NCI-H187 (cell line): ENCODE measurements at places on chromosomes 7 and 10.

- no peak for DNase-seq
Observed at GRCh38 chr7:105811189-105811847, 65.1 kb downstream of the ATXN7L1 start.

GRCh38 chr7:158355456-158356065, 232.1 kb downstream of the PTPRN2 start:
- DNase-seq: no peak

DNA sequence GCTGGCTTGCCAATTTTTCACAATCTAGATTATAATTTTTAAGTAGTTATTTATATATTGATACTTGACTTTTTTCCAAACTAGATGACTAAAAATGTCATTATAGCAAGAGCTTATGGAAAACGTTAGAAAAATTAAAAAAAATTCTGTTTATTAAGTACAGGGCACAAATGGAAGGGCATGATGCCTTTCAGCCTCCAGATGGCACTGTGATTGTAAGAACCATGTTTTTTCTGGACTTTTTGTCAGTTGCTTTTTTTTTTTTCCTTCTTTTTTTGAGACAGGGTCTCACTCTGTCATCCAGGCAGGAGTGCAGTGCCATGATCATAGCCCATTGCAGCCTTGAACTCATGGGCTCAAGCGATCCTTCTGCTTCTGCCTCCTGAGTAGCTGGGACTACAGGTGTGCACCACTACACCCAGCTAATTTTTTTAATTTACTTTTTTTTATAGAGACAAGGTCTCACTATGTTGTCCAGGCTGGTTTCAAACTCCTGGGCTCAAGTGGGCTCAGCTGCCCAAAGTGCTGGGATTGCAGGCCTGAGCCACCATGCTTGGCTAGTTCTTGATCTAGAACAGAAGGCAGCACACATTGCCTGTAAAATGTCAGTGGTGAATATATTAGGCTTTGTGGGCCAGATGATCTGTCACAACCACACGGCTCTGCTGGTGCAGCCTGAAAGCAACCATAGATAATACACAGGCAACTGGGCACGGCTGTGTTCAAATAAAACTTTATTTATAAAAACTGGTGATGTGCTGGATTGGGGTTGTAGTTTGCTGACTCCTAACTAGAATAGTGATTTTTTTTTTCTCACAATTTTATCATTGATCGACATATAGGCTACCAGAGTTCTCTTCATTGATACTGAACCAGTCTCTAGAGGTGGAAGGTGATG, 27.4 kb downstream of the UCMA start:
- no peak for DNase-seq

DNA sequence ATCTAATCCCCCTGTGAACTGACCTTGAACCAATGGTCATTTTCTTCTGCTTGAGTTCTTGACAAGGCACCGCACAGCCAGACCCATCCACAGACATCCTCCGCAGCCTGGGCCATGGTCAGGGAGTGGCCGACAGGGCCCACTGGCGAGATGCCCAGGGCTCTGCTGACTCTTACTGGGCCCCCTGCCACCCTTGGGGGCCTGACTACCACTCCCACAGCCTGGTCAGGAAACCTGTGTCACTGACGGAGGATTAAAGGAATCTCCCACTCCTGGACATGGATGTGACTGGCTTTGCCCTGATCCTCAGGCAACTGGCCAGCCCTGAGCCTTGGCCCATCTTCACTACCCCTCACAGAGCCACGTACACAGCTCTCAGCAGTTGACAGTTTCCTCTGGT, 50.4 kb upstream of the ENO4 start:
- no peak for DNase-seq
